ENCODE measurements at places on chromosomes 7 and 10.

GRCh38 chr7:150953061-150953997 is 24.8 kb downstream of the KCNH2 start:
- DNase-seq: no peak

DNA sequence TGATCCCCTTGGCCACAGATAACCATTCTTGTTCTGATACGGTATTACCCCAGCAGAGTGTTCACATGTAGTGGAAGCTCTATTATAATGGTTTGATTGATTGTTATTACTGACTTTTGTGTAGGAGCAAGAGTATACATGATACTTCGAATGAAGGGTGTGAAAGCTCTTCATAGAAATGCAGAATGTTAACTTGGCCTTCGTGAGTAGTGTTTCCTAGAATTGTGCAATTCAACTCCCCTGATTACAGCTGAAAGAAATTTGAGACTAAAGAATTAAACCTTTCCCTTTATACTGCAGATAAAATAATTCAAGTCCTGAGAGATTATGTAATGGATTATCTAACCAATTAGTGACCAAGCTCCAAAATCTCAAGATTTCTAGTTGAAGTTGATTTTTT is 38.2 kb downstream of the MKLN1 start:
- no peak for DNase-seq

GRCh38 chr7:37984750-37985390 is 64.4 kb downstream of the EPDR1 start:
- no peak for DNase-seq

GRCh38 chr7:43602256-43602655 is 19.3 kb downstream of the STK17A start:
- DNase-seq: no peak

GRCh38 chr7:25381818-25382589 is 153.7 kb upstream of the NPVF start:
- DNase-seq: no peak

GRCh38 chr10:110409488-110409887 is 88.2 kb upstream of the DUSP5 start:
- DNase-seq: no peak

DNA sequence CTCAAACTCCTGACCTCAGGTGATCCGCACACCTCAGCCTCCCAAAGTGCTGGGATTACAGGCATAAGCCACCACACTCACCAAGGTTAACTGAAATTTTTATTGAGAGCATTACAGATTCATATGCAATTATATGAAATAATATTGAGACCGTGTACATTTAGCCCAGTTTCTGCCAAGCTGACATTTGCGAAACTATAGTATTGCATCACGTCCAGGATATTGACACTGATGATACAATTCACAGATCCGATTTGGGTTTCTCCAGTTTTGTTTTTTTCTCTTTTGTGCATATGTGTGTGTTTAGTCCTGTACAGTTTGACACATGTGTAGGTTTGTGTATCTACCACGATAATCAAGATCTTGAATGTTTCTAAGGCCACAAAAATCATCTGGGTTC is 627.9 kb upstream of the FOXK1 start:
- DNase-seq: no peak

DNA sequence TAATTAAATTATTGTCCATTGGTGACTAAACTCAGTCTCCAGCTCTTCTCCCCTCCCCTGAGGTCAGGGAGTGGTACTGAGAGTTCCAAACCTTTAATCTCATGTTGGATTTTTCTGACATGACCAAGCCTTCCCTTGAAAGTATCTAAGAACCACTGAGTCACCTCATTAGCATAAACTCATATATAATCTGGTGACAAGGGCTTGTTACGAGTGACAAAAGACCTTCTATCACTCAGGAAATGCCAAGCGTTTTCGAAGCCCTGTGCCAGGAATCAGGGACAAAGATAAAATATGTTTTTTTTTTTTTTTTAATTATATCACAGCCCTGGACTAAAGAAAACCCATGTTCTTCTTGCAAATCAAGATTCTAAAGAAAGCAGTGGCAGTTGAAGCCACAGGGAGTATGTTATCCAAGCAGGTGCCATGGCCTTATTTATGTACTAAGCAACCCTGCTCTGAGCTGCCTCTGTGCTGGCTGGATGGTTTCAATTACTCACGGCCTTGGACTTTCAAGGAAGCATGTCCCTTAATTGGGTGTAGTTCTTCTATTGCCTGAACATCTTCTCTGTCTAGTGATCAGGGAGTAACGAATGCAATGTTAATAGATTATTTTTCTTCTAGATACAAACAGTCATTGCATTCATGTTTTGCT is 169.0 kb upstream of the PRKCQ start:
- no peak for DNase-seq

DNA sequence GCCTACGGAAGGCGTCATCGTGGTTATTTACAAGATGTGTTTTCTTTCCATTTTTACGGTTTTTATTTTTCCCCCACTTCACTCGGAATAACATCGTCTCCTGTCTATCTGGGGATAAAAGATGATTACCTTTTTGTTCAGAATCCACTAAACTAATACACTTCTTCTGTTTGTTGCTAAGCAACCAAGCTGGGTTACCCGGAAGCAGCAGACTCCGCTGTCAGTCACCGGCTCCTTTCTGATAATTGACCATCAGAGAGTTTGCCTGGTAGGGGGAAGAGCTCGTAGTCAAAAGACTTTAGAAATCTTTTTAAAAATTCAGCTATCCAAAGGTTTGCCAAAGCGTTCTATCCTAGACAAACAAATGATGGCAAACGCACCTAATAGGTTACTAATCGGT is 75.0 kb upstream of the SFMBT2 start:
- no peak for DNase-seq

- peak; percentile 78 for DNase-seq
Observed at GRCh38 chr7:151243408-151244195, 4.9 kb downstream of the SMARCD3 start.

DNA sequence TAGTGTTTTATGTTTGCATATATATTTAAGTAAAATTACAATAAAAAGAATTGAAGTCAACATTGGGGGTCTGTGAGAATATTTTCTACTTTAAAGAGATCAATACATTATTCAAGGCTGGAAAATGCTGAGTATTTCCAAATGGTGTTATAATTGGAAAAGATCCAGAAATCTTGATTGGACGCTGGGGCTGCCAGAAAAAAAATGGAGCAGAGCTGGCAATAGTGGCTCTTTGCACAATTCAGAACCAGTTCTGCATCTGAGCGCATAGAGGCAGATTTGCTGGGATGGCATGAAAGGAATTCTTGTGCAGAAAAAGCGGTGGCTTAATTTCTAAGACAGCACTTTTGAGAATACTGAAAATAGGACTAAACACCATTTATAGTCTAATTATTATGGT is 10.8 kb upstream of the VWC2 start:
- DNase-seq: no peak

GRCh38 chr10:131897297-131897899 is 3.4 kb upstream of the PPP2R2D start:
- no peak for DNase-seq

GRCh38 chr10:22911067-22911466 is 16.8 kb upstream of the ARMC3 start:
- no peak for DNase-seq

DNA sequence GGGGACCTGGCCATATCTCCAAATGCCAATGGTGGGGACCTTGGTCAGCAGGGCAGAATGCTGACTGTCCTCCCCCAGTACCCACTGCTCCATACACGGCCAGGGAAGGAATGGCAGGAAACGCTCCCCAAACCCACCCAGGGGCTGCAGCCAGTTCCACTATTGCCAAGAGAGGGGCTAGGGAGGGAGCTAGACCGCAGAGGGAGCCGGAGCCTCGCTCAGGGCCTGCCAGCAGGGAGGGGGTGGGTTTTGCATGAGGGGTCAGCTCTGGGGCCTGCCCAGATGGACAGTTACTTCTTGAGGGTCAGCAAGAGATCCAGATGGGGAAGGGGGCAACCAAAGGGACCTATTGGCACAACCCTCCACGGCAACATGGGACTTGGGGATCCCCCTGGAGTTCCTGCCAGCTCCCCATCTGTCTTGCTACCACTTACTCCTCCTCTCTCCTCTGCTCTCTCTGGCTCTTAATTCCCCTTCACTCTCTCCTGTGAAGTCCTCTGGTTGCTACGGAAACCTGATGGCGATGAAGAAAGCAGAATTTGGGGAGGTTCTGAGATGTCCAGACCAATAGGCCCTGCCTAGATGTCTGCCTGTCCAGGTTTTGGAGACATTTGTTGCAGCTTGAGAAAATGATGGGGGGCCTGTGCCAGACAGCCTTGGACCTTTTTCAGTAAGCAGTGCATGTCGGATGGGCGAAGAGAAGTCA is 12.6 kb downstream of the FGF8 start:
- no peak for DNase-seq

- DNase-seq: no peak
Observed at GRCh38 chr7:69645683-69646082, 47.4 kb downstream of the AUTS2 start.

DNA sequence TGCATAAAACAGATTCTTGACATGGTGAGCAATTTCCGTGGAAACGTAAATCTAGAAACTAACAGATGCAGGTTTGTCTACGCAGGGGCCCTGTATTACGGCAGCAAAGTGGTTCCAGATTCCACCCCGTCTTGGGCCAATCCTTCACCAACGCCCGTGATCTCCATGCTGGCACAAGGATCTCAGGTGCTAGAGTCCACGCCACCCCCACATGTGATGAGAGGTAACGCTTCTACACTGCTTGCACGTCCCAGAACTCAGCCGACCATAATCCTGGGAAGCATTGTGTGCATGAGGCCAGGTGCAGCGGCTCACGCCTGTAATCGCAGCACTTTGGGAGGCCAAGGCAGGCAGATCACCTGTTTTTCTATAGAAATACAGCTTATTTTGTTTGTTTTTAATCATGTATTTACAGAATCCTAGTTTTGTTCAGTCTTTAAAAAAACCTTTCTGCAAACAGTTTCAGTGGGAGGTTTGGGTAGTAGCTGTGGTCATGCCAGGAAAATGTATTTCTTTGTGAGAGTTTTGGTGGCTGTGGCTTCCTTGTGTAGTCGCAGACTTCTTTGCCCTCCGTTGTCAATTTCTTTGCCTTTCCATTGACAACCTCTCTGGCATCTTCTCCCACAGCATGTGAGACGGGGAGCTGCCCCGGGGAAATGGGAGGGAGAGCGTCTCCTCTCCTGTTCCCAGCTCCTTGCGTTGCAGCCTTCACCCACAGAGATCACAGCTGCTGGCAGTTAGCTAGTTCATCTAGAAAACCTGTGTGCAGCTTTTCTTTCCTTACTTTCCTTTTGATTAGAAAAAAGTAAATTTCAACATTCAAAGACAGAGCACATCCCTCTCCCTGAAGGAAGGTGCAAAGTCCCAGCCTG is 35.7 kb downstream of the ITIH2 start:
- no peak for DNase-seq

DNA sequence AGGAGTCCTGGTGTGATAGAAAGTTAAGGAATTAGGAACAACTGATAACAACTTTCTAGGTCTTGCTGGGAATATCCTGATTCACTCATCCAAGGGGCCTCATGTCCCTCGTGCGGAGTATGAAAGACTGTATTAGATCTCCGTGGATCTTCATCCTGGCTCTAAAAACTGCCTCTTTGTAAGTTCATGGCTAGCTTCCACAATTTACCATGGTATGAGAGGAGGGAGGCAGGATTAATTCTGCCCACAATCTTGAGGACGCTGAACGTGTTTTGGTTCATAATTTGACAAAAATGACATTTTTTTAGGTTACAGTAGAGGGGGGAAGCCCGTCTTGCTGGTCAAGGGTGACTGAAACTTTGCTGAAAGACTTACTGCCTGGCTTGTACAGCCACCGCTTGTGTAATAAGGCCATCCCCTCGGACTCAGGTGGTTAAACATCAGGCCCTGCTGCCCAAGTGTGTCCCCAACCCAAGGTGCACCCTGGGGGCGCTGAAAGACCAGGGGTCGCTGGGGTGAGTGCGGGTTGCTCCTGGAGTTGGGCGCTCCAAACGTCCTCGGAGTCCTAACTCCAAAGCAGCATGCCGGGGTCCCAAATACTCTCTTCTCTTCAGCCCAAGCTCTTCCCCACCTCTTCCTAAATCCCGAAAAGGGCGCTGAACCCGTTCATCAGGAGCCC is 733 bp downstream of the HIBADH start:
- no peak for DNase-seq

- DNase-seq: no peak
Observed at GRCh38 chr10:33733058-33733457, 398.6 kb upstream of the NRP1 start.

DNA sequence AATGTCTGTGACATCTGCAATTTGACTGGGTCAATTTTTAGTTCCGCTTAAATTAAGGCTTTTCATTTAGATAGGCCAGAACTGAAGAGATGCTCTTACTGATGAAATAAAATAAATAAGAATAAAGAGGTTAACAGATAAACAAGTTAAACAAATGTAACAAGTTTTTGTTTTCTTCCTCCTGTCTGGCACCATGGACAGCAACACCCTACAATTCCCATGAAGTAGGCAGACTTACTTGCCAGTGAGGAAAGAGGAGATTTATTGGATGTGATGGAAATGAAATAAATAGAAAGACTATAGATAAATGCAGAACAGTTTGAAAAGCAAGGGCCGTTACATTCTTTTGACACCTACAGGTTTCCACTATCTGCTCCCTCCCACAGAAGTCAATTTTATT is 118.5 kb downstream of the AMPH start:
- no peak for DNase-seq

GRCh38 chr10:73253225-73253555 is 746 bp upstream of the MRPS16 start:
- no peak for DNase-seq

DNA sequence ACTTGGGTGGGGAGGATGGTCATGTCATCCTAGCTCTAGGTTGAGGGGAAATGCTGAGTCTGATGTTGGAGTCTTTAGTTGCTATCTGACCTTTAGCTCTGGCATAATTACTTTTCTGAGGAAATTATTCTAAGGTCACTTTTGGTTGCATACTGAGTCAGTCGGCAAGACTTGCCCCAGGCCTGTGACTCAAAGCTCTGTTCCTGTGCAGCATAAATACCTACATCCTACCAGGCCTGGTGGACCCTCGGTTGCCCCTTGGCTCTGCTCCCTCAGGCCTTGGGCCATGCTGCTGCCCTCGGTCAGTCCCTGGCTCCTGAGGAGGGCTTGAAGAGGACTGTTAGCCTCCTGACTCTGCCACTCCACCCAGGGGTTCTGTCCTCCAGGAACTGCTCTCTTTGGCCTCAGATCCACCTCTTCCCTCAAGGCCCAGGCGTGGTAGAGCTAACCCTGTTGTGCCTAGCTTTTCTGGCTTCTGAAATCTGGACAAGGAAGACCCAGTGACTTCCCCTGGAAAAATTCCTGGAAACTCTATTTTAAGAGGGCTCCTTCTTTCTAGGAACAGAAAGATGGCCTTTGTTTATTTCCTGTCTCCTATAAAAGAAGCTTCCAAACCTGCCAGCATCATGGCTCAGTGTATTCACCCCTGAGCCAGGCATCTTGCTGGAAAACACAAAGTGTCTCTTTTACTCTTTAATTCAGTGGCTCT is 71.2 kb downstream of the TMEM178B start:
- DNase-seq: no peak

- peak; percentile 21 for DNase-seq
Observed at GRCh38 chr10:50990568-50991455, 83.5 kb upstream of the PRKG1 start.

DNA sequence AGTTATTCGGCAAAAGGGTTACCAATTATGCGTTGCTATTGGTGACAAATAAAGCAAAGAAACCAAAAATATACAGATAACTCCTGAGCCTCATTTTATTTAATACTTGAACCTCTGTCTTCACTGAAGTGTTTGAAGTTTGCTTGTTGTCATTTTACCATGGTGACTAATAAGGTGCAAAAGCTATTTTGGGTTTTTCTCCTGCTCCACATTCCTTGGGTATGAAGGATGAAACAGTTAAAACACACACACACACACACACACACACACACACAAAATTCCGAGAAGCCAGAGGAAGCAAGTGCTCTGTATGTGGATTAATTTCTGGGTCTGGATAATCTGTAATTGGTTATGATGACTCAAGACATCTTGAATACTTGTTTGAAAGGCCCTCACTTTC is 246.5 kb downstream of the COBL start:
- DNase-seq: no peak
